ENCODE measurements at places on chromosomes 13 and 19.

DNA sequence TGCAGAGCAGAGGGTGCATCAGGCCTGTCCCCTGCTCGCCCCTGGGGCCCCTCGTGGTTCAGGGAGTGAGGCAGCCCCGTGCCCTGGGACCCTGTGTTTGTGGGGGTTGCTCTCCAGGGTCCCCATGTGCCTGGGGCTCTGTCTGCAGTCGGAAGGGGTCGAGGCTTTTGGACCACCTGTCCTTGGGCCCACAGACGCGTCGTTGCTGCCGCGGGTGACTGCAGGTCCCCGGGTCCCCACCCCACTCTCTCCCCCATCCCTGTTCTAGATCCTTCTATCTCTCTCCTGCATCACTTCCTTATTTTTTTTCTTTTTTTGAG, 1.9 kb downstream of the PCSK4 start:
- no peak overlapping the region for H3K27ac ChIP-seq
- H3K4me1 ChIP-seq, result peaks cover 16% of the 10 kb centered on the region
- no peaks in the 10 kb centered on the region for H3K36me3 ChIP-seq
- no peaks in the 10 kb centered on the region for H3K27me3 ChIP-seq
- no peak for DNase-seq

- no peaks in the 10 kb centered on the region for H3K4me1 ChIP-seq
- no peak overlapping the region for H3K27ac ChIP-seq
- no peak for DNase-seq
- no peaks in the 10 kb centered on the region for H3K27me3 ChIP-seq
Observed at GRCh38 chr13:113520571-113520970, 30.1 kb upstream of the DCUN1D2 start.

DNA sequence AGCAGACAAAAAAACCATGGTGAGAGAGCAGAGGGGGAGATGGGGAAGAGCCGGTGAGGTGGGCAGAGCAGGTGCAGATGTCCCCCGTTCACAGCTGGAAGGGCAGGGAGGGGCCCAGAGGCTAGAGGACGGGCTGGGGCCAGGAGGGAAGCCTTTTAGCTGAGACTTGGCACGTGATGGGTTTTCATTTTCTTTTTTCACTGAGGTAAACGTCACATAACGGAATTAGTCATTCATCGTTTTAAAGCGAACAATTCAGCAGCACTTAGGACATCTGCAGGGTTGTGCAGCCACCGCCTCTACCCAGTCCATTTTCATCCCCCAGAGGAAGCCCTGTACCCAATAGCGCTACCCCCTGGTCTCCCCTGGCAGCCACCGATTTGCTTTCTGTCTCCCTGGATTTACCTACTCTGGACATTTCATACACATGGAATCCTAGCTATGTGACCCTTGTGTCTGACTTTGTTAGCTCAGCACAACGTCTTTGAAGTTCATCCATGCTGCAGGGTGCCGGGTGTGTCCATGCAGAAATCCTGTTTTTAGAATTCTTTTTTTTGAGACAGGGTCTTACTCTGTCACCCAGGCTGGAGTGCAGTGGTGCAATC, 16.0 kb upstream of the EMC10 start:
- H3K4me1 ChIP-seq, result no peaks in the 10 kb centered on the region
- no peak for DNase-seq
- no peak overlapping the region for H3K27ac ChIP-seq
- H3K4me3 ChIP-seq, result no peak overlapping the region

DNA sequence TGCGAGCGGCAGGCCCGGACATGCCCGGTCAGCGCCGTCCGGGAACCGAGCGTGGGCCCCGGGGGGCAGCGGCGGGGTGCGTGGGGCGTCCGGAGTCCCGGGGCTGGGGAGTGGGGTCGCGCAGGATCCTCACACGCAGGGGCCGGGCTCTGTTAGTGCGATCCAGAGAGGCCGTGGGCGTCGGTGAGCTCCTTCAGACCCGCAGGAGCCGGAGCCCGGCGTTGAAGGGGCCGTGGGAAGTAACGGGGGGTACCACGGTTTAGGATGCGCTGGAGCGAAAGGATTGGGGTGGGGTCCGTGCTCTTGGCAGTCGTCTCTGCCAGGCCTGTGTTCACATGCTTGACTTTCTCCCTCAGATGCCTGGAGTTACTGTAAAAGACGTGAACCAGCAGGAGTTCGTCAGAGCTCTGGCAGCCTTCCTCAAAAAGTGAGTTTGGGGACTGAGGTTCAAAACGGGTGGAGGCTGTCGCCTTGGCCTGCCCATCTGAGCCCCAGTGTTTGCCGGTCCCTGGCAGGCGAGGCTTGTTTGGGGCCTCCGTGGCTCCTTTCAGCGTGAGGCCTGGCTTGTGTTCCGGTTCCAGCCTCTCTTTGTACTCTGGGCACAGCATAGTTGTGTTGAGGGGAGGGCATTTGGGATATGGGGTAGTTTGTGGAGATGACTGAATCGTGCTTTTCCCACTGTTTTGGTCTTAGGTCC, 512 bp downstream of the RPS19 start:
- no peaks in the 10 kb centered on the region for H3K27me3 ChIP-seq
- peaks cover 46% of the 10 kb centered on the region for H3K36me3 ChIP-seq
- H3K27ac ChIP-seq, result peak overlapping the region; percentile 83
- peak; percentile 48 for DNase-seq

DNA sequence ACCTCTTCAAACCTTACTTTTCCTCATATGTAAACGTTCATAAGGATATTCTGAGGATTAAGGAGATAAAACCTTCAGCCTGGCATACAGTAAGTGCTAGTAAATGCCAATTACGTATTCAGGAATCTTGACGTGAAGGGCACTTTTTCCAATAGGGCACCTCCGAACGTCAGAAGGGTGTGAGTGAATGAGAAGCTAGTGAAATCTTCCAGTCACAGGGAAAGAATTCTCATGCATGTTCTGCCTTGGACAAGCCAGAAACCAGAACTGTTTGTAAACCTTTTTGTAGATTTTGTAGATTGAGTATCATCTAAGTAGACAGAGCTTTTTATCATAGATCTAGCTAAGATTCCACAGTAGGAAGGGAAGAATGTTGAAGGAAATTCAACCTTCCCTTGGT, 16.5 kb downstream of the DGKH start:
- H3K4me1 ChIP-seq, result no peaks in the 10 kb centered on the region
- DNase-seq, result no peak
- no peaks in the 10 kb centered on the region for H3K27me3 ChIP-seq
- no peak overlapping the region for H3K4me3 ChIP-seq

GRCh38 chr13:58542530-58542929, 911.0 kb downstream of the PCDH17 start:
- H3K4me3 ChIP-seq, result no peak overlapping the region
- H3K4me1 ChIP-seq, result no peaks in the 10 kb centered on the region
- no peaks in the 10 kb centered on the region for H3K36me3 ChIP-seq
- no peak overlapping the region for H3K27ac ChIP-seq
